ENCODE measurements at places on chromosomes 1 and 21.
A peak's percentile ranks its signal among the peaks of the same experiment; 100 is the strongest.

DNA sequence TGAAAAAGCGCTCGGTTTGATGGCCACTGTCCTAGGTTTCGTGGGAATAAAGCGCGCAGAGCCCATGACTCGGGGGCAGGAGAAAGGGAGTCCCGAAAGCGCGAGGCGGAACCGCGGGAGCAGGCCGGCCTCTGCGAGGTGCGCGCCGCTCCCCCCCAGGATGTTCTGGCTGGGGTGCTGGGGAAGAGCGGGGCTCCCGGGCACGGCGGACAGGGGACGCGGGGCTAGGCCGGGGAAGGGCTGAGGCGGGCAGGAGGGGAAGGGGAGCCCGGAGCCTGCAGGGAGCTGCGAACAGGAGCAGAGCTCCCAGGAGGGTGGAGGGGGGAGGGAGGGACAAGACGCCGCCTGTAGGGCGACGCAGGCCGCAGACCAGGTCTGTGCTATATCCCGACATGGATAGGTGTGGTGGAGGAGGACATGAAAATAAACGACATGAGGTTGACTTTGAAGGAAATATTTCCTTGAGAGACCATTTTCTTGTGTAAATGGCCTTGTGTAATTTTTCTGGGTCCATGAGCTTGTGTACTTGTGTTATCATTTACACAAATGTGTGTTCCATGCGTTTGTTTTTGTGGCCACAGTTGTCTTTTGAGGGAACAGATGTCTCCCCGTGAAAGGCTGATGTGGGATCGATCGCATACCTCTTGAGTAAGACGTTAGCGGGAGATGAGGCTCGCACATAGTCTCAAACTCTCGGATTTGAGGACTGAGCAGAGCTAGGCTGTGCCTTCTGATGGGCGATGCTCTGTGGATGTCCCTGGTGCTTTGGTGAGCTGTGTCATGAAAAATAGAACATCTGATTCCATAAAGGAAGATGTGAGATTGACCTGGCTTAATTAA lies 1.3 kb downstream of the PCNT start:
- peak; percentile 36 for DNase-seq

GRCh38 chr1:112262316-112262715 lies 133.7 kb upstream of the CTTNBP2NL start:
- no peak for DNase-seq

DNA sequence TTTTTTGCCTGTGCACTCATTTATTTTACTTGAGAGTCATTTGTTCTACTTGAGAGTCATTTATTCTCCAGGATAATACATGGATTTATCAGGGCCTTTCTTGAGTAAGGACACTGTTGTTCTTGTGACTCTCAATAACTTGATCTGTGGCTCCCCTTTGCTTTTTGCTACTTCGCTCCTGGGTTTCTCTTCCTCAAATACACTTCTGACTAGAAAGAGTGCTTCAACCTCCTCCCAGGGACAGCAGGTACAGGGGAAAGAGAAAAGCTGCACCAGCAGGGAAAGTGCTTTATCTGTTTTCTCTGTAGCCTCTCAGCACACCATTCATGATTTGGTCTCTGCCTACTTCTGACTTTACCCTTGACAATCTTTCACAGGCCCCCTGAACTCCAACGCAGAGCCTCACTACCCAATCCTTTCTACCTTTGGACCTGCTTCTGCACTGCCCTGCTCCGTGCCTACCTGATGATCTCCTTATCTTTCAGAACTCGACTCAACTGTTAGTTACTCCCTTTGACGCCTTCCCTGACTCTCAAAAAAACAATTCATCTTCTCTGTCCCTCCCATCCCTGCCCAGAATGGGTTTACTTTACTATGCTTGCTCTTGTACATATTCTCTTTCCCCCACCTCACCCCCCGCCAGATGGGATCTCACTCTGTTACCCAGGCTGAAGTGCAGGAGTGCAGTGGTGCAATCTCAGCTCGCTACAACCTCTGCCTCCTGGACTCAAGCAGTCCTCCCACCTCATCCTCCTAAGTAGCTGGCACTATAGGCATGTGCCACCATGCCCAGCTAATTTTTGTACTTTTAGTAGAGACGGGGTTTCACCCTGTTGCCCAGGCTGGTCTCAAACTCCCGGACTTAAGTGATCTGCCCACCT lies 15.6 kb upstream of the PIGM start:
- DNase-seq = no peak

DNA sequence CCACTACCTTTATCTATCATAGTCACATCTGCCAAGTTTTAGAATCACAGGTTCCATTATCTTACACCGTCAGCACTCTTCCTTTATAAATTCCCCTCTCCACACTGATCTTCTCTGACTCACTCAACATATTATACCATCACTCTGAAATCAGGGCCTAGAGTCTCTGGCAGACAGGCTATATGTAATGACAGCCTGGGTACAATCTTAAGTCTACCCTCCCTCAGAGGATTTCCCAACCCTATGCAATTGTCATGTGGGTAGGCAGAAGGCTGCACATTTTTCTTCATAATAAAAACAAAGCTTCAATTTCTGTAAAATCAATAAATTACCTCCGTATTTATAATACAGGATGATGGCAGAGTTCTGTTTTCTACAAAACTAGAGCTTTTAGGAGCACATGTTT lies 138.0 kb downstream of the RERE start:
- DNase-seq = no peak

DNA sequence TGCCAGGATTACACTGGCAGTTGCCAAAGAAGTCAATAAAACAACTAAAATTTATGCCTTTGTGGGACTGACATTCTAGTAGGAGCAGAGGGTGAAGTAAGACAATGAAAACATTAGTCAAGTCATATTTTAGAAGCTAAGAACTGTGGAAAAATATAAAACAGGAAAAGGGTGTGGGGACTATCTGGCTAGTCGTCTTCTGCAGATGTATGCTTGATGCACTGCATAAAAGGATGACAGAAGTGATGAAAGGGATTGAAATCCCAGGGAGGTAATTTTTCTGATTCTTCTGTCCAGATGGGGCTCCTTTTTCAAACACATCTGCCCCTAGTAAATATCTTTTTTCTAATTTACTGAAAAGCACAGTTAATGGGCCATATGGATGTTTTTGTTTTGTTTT lies 706.3 kb downstream of the ADGRL2 start:
- no peak for DNase-seq

GRCh38 chr1:147611586-147611985 lies 58.7 kb downstream of the ACP6 start:
- no peak for DNase-seq

DNA sequence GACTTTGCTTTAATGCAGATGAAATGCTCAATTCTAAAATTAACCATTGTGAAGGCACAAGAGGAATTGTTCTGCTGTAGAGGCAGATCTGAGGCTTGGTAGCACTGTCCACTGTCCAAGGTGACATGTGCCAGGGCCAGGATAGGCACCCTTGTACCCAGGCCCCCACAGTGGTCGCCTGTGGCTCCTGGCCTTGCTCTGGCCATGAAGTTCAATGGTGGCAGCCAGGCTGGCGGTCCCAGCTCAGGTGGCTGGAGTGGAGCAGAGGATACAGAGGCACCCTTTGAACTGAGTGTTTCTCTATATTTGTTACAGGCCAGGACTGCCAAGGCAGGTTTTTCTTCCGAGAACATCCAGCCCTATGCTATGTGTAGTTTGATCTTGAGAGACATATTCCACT lies 102.6 kb downstream of the PTGS2 start:
- no peak for DNase-seq

DNA sequence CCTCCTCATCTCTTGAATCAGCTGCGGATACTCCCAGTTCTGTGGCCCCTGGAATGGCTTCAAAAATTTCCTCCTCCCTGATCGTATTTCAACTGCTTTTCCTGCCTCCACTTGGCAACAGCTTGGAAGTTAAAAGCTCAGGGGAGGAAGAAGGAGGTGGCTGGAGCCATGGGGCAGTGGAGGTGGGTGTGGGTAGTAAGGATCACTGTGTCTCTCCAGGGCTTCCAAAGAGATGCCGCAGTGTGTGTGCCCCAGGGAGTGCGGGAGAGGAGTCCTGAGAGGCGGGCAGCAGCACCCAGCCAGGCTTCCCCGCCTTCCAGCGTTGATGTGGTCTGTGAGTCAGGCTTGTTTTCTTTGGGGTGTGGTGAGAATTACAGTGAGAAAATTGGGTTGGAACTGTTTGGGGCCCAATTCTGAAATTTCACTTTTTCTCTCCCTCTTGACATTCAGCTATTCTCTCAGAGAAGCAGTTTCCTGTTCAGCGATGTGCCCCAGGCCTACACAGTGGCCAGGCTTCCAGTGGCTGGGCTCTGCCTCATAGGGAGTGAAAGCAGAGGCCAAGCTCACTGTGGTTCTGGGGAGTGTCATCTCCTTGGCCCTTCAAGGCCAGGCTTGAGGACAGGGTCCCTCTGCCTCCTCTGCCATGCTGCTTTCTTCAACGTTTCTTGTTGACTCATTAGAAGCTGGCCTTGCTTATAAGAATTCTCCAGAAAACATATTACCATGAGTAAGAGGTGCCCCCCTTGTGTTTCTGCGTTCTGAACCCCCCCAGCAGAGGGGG lies 69.0 kb downstream of the PGM1 start:
- no peak for DNase-seq

DNA sequence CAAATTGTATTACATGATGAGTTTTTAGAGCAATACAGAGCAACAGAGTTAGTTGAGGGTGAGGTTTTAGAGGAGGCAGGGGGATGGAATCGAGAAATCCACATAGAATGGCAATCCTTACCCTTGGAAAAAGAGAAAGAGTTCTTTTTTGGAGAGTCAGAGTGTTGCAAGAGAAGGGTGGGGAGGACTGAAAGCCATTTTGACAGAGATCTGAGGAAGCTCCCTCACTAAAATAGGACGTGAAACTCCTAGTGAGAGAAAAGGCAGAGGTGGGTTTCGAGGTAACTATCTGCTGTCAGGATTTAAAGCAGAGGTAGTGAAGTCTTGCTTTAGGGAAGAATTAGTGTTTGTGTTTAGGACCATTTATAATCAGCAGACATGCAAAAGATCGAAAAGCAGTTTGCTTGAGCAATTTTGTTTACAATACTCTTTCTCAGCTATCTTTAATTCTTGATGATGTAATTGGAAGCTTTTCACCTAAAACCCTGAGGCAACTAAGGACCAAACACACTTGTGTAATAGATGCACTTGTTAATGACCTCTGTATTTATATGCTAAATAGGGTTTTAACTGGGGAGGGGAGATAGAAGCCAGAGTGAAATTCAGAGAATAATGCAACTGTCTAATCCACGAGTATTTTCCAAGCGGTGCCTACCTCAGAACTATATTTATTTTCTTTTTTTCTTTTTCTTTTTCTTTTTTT lies 20.0 kb downstream of the ADAMTS5 start:
- no peak for DNase-seq

GRCh38 chr1:116544588-116545358 lies 26.1 kb downstream of the CD58 start:
- DNase-seq = peak; percentile 34

GRCh38 chr1:4176841-4177240 lies 276.8 kb upstream of the C1orf174 start:
- no peak for DNase-seq

DNA sequence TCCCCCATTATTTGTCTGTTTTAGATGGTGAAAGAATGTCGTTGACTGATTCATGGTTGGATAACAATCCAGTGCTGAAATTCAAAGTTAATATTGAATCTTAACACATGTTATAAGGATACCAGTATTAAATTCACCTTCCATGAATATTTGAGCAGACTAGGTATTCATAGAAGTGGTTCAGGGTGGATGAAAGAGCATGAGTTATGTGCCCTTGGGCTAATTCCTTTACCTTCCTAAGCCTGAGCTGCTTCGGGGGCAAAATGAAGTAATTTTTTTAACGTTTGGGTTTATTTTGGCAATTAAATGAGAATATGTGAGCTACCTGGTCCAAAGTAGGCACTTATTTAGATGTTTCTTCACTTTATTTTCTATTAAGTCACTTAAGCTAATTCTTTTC lies 2.7 kb upstream of the PLPPR5 start:
- no peak for DNase-seq

DNA sequence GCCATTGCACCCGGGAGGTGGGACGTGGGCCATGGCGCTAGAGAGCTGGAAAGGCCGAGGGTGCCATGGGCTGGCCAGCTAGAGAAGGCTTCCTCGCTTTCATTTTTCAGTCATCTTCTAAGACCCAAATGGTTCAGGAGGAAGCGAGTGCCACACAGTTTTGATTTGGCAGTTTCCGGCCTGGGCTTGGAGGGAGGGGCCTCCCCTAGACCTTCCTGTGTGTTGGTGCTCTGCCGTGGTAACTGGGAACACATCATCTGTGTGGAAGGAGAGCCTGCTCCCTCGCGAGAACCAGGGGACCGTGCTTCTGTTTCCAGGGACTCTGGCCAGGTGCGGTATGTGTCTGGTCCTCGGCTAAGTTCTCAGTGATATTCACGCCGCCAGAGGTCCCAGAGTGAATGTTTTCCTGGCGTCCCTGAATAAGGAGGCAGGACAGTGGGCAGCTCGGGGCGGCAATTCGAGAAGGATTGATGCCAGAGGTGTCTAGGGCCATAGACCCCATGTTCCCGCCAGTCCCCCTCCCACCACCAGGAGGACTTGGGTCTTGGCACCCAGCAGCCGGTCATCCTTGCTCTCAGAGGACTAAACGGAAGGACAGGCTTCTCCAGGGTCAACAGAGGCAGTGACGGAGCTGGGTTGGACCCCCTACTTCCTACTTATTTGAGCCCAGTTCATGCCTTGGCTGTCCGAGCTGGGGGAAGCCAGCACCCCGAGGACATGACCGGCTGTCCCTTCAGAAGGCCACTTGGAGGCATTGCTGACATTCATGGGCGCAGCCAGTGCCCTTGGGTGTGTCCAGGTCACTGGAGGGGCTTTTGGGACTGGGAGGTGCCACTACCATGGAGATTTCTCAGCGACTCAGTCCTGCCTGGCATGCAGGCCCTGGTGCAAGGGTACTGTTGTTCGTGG lies 2.7 kb upstream of the NPHP4 start:
- DNase-seq = peak; percentile 62

DNA sequence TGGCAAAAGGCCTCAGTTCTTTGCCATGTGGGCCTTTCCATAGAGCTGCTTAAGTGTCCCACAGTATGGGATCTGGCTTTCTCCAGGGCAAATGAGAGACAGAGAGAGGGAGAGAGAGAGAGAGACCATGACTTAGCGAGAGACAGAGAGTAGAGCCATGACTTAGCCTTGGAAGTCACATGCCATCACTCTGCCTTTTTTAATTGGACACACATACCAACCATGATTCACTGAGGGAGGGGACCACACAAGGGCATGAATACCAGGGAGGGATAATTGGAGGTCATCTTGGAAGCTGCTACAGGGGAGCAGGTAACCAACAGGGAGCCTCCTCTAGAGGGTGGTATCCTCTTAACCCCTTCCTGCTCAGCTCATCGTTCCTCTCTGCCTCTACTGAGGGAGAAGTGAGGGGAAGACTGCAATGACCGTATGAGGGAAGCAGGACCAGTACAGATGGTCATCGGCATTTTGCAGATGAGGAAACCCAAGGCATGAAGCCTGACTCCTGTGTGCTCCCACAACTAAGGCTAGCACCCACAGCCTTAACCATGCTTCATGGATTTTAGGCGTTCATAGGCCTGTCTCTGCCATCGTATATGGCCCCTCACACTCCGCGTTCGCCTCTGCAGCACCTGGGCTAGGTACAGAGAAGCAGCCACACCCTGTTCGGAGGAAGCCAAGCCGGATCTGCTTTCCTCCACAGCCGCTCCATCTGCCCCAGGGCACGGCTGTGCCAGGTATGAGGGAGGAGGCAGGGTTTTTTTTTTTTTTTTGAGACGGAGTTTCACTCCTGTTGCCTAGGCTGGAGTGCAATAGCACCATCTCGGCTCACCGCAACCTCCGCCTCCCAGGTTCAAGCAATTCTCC lies 38.6 kb downstream of the MEF2D start:
- no peak for DNase-seq

All from activated naive CD4-positive, alpha-beta T cell treated with Interleukin-2 at 50 U/mL for 16 hours (primary cell).